ENCODE measurements at places on chromosomes 2 and 18. TPM values are rescaled to one million over a fixed set of nuclear protein-coding genes. Genes with fewer than 3 reads are reported as not detected.
A peak's percentile ranks its signal among the peaks of the same experiment; 100 is the strongest.

DNA sequence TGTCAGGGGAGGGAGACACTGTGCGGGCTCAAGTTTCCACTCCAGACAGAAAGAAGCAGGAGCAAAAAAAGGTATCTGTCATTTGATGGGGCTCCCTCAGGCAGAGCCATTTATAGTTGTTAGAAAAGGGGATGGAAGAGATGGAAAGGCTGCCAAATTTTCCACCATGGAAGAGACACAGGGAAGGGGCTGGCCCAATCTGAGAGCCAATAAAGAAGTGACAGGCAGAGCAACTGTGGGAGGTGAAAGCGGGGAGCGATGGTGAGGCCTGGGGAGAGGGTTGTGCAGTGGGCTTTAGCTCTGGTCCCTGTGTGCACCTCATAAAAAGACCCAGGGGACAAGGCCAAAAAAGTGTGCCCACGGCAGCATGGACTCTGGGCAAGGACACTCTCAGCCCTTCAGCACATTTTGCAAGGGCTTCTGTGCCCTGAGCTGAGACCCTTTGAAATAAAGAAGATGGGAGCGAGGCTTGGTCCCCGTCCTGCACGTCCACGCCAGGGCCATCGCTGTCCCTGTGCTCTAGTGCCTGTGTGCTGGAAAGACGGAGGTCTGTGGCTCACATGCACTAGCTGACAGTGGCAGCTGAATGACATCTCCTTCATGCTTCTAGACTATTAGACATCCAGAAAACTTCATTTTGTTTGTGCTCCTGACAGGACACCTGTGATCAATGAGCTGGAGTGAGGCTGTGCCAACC is 456.7 kb upstream of the HS6ST1 start:
- DNase-seq, result no peak
- H3K4me3 ChIP-seq, result no peak overlapping the region
- no peaks in the 10 kb centered on the region for H3K4me1 ChIP-seq

The ACSL3 gene
- 70.1 TPM for total RNA-seq

GRCh38 chr2:11677136-11678055 is 7.4 kb upstream of the NTSR2 start:
- peaks cover 3% of the 10 kb centered on the region for H3K27me3 ChIP-seq
- no peaks in the 10 kb centered on the region for H3K4me1 ChIP-seq
- H3K4me3 ChIP-seq, result no peak overlapping the region
- no peak for DNase-seq
- no peaks in the 10 kb centered on the region for H3K36me3 ChIP-seq
- no peak overlapping the region for H3K27ac ChIP-seq

GRCh38 chr2:96529376-96530143 is 7.0 kb upstream of the ARID5A start:
- no peak overlapping the region for H3K27ac ChIP-seq
- DNase-seq, result no peak
- H3K4me3 ChIP-seq, result no peak overlapping the region

DNA sequence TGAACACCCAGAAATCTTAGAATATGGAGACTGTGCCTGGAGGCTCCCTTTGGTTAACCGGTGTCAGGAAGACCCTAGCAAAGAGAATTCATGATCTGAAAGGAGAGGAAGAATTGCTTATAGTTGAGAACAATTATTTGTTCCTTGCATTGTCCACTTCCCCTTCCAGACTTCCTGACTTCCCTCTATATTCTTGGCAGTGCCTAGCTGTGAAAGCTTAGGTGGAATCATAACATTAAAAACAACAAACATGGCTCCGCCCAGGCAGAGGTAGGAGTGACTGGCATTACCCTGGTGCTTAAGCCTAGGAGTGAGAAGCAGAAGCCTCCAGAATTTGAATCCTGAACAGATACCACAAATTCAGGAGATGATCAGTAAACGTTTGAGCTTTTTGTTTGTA is 1.9 kb downstream of the TTL start:
- no peaks in the 10 kb centered on the region for H3K27me3 ChIP-seq
- no peak for DNase-seq
- H3K4me3 ChIP-seq, result 0 out of 2 replicates have a peak overlapping the region, but pooled peaks have one; percentile 97
- H3K36me3 ChIP-seq, result no peaks in the 10 kb centered on the region
- H3K27ac ChIP-seq, result no peak overlapping the region

- H3K27ac ChIP-seq, result no peak overlapping the region
- H3K4me1 ChIP-seq, result no peaks in the 10 kb centered on the region
- no peaks in the 10 kb centered on the region for H3K27me3 ChIP-seq
- H3K4me3 ChIP-seq, result no peak overlapping the region
- no peak for DNase-seq
- no peaks in the 10 kb centered on the region for H3K36me3 ChIP-seq
These were observed 232.4 kb upstream of the HNRNPA3 start for GRCh38 chr2:176979981-176980710.

DNA sequence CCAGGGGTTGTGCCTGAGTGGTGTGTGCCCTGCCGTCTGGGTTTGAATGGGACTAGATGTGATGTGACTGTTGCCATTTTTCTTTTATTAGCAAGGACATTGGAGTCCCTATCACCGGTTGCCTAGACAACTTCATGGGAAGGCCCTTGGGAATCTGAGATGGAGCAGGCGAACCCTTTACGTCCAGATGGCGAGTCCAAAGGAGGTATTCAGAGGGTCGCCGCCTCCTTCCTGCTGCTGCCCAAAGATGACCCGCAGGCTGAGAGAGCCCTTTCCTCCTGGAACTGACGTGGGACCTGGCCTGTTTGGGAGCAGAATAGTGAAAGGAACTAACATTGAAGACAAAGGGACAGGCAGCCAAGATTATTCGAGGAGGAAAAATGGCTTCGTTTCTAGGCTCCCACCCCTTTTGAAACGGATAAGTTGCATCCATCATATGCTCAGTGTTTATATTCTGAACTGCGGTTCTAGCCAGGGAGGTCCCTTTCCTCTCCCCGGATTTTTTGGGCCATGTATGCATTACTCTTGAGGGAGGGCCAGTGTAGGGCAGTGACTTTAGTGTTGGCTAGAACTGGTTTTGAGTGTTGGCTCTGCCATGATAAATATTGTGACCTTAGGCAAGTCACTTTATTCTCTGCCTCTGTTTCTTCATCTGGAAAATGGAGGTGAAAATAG is 673 bp downstream of the CENPO start:
- no peaks in the 10 kb centered on the region for H3K27me3 ChIP-seq
- peak overlapping the region; percentile 97 for H3K4me3 ChIP-seq
- H3K4me1 ChIP-seq, result peaks cover 6% of the 10 kb centered on the region
- peak overlapping the region; percentile 98 for H3K27ac ChIP-seq

- no peaks in the 10 kb centered on the region for H3K4me1 ChIP-seq
- DNase-seq, result no peak
These were observed 91.1 kb upstream of the FZD7 start for GRCh38 chr2:201942531-201942930.

The KCNS3 gene
- total RNA-seq, result not detected

The MAB21L4 gene
- not detected for total RNA-seq

DNA sequence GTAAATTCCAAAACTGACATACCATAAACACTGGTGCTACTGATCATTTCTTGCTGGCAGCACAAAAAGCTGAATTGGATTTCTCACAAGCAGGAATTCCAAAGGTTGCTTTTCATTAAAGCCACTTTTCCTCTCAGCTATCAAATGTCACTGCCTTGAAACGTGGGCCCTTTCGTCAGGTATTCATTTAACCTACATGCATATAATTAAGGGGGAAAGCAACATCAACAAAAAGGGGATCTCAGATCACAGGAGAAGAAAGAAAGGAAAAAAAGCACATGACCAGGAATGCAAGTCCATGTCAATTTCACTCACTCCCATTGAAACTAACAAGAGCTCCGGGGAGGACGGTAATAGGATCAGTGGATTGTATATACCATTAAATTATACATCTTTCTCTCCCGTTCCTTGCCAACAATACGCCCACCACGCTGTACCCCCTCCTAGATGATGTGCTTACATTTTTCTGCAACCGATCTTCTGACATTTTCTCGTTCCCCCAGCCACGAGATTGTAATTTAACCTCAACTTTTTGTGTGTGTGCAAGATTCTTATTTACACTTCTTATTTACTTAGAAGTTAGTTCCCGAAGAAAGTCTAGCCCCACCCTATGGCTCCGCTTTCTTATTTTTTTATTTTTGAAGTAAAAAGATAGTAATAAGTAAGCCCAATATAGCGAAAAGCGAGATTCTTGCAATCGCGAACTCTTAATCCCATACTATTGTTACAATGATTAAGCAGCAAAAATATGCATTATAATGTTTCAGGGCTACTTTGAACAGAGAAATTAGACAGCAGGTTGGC is 725 bp downstream of the FIGN start:
- peaks cover 9% of the 10 kb centered on the region for H3K27me3 ChIP-seq
- no peak overlapping the region for H3K4me3 ChIP-seq
- no peaks in the 10 kb centered on the region for H3K4me1 ChIP-seq
- no peak for DNase-seq
- H3K36me3 ChIP-seq, result no peaks in the 10 kb centered on the region

- H3K27ac ChIP-seq, result no peak overlapping the region
- H3K4me3 ChIP-seq, result no peak overlapping the region
- H3K4me1 ChIP-seq, result peaks cover 14% of the 10 kb centered on the region
These were observed 105.9 kb downstream of the SEPTIN10 start for GRCh38 chr2:109507828-109508227.

DNA sequence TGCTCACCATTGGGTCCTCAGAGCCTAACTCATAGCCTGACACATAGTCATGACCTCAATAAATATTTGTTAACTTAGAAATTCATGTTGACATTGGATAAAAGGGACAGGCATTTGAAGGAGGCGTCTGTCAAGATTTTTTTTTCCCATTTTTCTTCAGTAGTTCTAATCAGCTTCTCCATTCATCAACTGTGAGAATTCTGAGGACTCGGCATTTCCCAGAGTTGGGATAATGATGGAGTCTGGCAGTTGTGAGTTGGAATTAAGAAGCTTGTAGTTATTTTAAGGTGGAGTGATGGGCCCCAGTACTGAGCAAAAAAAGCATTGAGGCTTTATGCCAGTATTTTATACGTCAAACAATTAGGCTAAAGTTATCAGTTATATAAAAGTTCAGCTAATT is 4.6 kb downstream of the SPATS2L start:
- H3K36me3 ChIP-seq, result no peaks in the 10 kb centered on the region
- DNase-seq, result no peak
- H3K4me1 ChIP-seq, result 0 out of 2 replicates have a peak, but pooled peaks cover under 1% of the 10 kb centered on the region
- H3K27ac ChIP-seq, result no peak overlapping the region
- H3K4me3 ChIP-seq, result 0 out of 2 replicates have a peak overlapping the region, but pooled peaks have one; percentile 17

DNA sequence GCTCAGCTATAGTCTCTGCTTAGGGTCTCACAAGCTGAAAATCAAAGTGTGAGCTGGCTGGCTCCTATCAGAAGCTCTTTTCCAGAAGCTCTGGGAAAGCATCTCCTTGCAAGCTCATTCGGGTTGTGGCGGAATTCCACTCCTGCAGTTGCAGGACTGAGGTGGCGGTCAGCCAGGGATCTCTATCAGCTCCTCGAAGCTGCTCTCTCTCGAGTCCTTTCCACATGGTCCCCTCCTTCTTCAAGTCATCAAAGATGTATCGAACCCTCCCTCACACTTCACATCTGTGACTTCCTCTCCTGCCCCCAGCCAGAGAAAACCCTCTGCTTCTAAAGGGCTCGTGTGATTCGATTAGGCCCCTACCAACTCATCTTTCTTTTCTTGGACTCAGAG is 141.7 kb downstream of the ZFP36L2 start:
- no peaks in the 10 kb centered on the region for H3K36me3 ChIP-seq
- no peaks in the 10 kb centered on the region for H3K27me3 ChIP-seq
- DNase-seq, result no peak
- no peak overlapping the region for H3K27ac ChIP-seq
- H3K4me3 ChIP-seq, result no peak overlapping the region

The BOLL gene
- not detected for total RNA-seq
